ENCODE measurements at places on chromosomes 12 and 14.

- no peak for DNase-seq
Measured at GRCh38 chr14:96876747-96877146, 79.6 kb downstream of the VRK1 start.

- DNase-seq = no peak
Measured at GRCh38 chr12:57739387-57739786, 845 bp upstream of the AGAP2 start.

GRCh38 chr12:107635139-107635538, 50.5 kb upstream of the PWP1 start:
- no peak for DNase-seq

GRCh38 chr14:31278883-31279282, 71.3 kb upstream of the HECTD1 start:
- no peak for DNase-seq

GRCh38 chr12:29578731-29579130, 81.2 kb upstream of the OVCH1 start:
- no peak for DNase-seq

- DNase-seq = no peak
Measured at GRCh38 chr12:22115711-22116110, 69.7 kb downstream of the CMAS start.

GRCh38 chr14:102419716-102420115, 57.0 kb downstream of the TECPR2 start:
- no peak for DNase-seq

GRCh38 chr14:29553427-29553826, 374.2 kb downstream of the PRKD1 start:
- no peak for DNase-seq

GRCh38 chr14:20632831-20633691, 8.4 kb downstream of the OR6S1 start:
- DNase-seq = no peak

DNA sequence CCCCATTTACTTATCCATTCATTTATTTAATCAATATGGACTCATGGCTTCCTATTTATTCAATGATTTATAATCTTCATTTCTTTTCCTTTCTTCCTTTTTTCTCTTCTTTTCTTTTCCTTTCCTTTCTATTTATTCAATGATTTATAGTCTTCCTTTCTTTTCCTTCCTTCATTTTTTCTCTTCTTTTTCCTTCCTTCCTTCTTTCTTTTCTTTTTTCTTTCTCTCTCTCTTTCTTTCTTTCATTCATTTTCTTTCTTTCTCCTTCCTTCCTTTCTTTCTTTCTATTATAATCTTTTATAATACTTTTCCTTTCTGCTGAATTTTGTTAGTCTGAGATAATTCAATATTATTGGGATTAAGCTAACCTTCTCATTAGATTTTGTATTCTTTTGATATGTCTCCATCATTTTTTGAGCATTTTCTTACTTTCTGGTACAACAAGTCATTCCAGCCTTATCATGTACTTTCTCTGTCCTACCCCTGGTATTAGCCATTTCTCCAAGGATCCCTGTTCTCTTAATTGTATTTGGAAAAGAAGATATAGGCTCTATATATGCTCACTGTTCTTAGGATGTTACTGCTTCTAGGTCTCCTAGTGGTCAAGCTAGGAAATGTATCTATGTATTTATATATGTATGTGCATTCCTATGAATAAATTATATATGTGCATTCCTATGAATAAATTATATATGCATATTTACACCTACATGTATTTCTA, 12.1 kb downstream of the LACRT start:
- no peak for DNase-seq

- no peak for DNase-seq
Measured at GRCh38 chr12:62914443-62915203, 20.3 kb downstream of the PPM1H start.

Measured in activated T-helper 1 cell treated with Interleukin-2 at 50 U/mL for 16 hours (primary cell).